ENCODE measurements at places on chromosomes 6 and 20.

- DNase-seq = no peak
These were observed 42.3 kb downstream of the CCDC170 start for GRCh38 chr6:151536188-151536479.

GRCh38 chr20:63093966-63094766 is 87.4 kb upstream of the BHLHE23 start:
- no peak for DNase-seq

DNA sequence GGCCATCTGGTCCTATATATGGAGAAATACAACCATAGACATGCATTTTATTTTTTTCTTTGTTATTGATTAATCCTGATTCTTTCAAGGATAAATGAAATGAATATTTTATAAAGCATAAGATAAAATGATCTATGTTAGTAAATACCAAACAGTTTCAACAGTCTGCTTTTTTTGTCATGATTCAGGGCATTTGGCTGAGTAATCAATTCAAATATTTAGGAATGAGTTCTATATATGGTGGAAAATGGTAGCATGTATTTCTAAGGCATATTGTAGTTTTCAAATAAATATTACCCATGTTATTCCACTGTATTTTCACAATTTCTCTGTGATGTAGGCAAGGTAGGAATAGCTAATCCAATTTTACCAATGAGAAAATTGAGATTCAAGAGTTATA is 287.5 kb upstream of the FKBP1C start:
- no peak for DNase-seq

DNA sequence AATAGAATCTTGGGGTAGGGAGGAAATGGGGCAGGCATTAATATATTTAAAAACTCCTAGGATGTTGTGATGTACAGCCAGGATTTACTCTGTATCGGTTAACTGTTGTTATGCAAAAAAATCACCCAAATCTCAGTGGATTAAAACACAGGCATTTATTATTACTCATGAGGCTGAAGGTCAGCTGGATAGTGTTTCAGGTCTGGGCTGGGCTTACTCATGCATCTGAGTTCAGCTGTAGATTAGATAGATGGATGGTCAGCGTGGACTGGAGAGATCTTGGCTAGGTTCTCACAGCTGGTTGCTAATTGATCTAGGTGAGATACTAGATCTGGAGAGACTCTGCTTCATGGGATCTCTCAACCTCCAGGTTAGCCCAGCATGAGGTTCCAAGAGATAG is 131.4 kb downstream of the BTBD3 start:
- DNase-seq = no peak

- peak; percentile 43 for DNase-seq
These were observed 97.5 kb downstream of the CDH26 start for GRCh38 chr20:60055740-60056139.

DNA sequence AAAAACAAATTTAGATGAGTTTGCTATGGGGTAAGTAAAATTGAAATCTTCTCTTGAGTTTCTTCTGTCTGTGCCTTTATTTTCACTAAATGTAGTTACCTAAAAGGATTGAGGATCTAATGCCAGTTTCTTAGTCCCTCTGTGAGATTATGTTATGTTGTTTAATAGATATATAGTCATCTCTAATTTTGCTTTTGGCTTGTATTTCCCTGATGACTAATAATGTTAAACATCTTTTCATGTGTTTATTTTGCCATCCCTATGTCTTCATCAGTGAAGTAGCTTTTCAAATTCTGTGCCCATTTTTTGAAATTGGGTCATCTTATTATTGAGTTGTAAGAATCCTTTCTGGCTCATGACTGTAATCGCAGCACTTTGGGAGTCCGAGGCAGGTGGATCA is 13.7 kb downstream of the QRSL1 start:
- DNase-seq = no peak

GRCh38 chr6:13508711-13509705 is 21.6 kb upstream of the GFOD1 start:
- DNase-seq = no peak

GRCh38 chr6:105058846-105059245 is 101.9 kb downstream of the LIN28B start:
- no peak for DNase-seq

- no peak for DNase-seq
These were observed 20.5 kb downstream of the SLC35B3 start for GRCh38 chr6:8414844-8415243.

GRCh38 chr6:5308066-5308465 is 46.8 kb downstream of the FARS2 start:
- DNase-seq = no peak

GRCh38 chr20:34260208-34260942 is 19.2 kb downstream of the ASIP start:
- no peak for DNase-seq

GRCh38 chr20:20333866-20334265 is 34.0 kb upstream of the INSM1 start:
- no peak for DNase-seq

GRCh38 chr20:6069669-6070068 is 15.8 kb upstream of the LRRN4 start:
- no peak for DNase-seq

- DNase-seq = no peak
These were observed 3.2 kb upstream of the REPS1 start for GRCh38 chr6:138991206-138991605.

- no peak for DNase-seq
These were observed 10.7 kb downstream of the PXDC1 start for GRCh38 chr6:3740551-3741476.

DNA sequence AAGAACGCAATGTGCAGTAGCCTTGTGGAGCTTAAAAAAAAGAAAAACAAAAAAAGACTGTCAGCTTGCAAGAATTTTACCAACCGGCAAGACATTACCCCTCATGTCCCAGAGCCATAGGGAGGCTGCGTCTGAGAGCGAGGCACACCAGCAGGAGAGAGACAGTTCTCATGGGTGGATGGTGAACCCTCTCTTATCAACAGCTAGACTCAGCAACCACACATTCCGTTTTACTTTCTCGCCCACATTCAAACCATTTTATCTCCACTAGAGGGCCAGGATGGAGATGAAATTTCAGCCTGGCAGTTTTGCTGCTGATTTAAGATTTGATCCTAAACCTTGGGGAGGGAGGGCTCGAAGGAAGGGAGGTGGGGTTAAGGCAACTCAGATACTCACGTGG is 247.0 kb downstream of the ATXN1 start:
- DNase-seq = peak; percentile 28

DNA sequence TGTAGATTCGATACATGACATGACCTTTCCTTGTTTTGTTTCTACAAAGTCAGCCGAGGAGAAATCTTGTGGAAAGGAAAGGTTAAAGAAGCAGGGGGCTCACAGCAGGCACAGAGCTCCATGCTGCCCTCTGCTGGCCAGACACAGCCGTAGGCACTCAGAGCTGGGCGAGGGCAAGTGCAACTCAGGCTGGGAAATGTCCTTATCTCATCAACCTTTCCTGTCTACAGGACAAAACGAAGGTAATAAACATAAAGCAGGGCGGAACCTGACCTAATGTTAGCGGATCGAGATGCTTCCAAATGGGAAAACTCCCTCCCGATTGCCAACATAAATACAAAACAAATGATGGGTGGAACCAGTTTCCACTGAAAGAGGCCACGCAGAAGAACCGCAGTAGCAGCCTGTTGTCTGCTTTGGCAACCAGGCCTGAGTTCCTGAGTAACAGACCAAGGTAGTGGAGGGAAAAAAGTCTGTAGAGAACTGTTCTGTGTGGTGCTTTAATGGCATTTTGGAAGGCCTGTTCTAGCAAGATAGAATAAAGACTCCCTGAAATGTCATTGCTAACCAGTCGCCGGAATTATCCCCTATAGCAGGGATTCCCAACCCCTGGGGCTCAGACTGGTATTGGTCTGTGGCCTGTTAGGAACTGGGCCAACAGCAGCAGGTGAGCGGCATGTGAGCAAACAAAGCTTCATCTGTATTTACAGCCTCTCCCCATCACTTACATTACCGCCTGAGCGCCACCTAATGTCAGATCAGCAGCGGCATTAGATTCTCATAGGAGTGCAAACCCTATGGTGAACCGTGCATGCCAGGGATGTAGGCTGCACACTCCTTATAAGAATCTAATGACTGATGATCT is 85.2 kb downstream of the MBOAT1 start:
- DNase-seq = no peak

GRCh38 chr6:39558079-39558478 is 167.1 kb downstream of the KIF6 start:
- no peak for DNase-seq

DNA sequence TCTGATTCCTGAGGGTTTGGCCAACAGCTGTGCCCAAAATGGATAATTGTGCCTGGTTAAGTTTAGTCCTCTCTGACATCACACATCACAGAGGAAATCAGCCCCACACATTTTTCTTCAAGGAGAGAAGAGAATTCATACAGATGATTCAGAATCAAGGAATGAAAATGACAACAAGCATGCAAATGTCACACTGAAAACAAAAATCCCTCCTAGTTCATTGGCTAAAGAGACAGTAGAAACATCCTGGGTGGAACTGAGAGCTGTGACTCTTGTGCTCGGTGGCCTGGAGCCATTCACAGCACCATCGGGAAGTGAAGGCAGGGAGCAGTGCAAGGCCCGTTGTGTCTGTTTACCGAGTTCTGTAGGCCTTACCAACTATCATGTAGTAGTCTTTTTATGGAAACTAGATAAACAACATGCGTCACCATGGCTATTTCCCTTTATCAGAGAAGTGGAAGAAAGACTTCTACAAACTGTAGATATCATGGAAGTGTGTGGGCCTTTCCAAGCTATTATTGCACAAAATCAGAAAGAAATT is 81.7 kb upstream of the TENT5A start:
- no peak for DNase-seq

- DNase-seq = no peak
These were observed 208.0 kb upstream of the SASH1 start for GRCh38 chr6:148134592-148134991.

DNA sequence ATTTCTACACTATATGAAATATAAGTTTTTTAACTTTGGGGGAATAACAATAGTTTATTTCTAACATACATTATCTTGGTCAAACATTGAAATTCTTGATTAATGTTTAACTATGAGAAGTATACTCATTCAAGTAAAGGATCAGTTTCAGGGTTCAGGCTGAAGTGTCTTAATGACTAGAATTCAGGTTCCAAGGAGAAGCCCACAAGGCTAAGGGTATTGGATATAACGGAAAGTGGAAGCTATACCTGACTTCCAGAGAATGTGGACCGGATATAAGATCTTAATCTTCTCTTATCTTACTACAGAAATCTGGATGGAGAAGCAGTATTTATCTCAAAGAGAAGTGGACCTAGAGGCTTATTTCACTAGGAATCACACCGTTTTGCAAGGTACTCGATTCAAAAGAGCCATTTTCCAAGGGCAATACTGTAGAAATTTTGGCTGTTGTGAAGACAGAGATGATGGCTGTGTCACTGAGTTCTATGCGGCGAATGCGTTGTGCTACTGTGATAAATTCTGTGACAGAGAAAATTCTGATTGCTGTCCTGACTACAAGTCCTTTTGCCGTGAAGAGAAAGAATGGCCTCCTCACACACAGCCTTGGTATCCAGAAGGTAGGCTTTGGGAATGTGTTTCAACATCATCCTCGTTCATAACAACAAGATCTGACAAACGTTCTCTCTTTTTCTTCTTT is at the start of gene TINAG:
Gene TINAG (plus strand): TSS at position 153 of the 697 bp plus-strand sequence. CDS start 110 bp downstream, at position 263.
- no peak for DNase-seq

DNA sequence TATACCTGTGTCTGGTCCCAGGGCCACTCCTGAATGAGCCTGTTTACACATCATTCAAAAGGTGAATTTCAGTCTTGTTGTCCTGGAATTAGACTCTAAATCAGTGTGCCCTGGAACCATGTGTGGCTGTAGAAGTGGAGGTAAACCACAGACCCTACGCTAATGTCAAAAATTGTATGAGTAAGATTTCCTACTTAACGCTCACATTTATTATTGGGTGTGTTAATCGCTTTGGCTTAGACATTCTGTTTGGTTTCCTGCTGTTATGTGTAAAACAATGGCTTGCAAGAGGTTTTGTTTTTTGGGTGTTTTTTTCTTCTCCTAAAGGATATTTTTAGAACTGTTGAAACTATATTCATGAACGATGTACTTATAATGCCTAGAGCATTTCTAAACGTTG is 19.3 kb downstream of the PLCB1 start:
- no peak for DNase-seq

DNA sequence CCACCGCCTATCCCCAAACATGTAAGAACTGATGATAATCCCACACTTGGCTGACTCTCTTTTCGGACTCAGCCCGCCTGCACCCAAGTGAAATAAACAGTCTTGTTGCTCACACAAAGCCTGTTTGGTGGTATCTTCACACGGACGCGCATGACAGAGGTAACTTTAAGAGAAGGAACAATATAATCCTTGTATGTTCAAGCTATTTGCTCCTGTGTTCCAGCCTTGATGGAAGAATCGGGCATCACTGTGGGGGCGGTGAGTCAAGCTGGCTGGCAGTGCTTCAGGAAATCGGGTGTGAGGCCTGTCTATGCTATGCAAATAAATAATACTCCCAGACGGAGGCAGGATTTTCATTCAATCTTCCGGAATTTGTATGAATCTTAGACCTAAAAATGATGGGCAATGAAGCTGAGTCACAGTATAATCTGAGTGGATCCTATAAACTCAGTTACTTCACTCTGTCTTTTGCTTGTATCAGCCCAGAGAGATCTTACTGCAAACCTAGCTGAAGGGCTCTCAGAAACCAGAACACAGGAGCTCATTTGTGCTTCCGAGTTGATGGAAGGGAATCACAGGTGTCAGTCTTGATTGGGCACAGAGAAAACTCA is 45.2 kb upstream of the NT5E start:
- DNase-seq = no peak

GRCh38 chr6:93849857-93850256 is 430.5 kb upstream of the EPHA7 start:
- no peak for DNase-seq

- no peak for DNase-seq
These were observed 62.8 kb upstream of the EPB41L1 start for GRCh38 chr20:36091561-36092397.

DNA sequence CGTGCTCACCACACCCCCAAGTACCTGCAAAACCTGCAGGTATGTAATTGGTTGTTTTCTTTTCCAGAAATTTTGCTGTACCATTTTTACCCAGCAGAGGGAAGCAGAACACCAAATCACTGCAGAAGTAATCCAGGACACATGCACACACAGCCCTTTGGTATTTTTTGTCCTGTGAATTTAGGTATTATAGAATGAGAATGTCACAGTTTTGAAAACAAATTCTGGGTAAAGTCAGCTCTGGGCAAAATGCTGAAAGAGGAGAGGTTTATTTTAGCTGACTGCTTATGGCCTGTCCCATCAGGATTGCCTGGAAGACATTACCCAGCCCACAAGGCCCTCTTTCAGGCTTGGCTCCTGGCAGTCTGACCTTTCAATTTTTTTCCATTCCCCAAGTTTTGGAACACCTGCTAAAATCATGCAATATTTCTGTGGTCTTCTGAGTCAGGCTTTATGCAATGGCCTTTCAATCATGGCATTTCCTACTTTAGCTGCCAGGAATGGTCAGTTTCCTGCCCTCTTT is 3.5 kb upstream of the EFHC1 start:
- no peak for DNase-seq

DNA sequence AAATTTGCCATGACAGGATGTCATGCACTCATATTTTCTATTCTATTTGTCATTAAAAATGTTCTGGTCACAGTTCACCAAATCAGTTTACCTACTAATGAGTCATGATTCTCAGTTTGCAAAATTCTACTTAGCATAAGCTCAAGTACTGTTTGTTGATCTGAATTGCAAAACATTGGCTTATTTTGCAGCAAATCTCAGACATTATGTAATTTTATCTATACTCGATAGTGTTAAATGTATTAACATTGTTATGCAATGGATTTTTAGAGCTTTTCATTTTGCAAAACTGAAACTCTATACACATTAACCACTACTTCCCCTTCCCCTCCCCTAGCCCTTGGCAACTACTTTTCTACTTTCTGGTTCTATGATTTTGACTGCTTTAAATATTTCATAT is 213.8 kb upstream of the ZFP64 start:
- DNase-seq = no peak
